Adrenal gland (tissue), 19 donors: ENCODE measurements at places on chromosomes 12 and 14. TPM values are rescaled to one million over a fixed set of nuclear protein-coding genes. Genes with fewer than 3 reads are reported as not detected.

GRCh38 chr14:24062216-24062980, 9.0 kb upstream of the CPNE6 start:
- no peak for DNase-seq
- H3K4me1 ChIP-seq, result no peaks in the 10 kb centered on the region
- no peaks in the 10 kb centered on the region for H3K27me3 ChIP-seq
- no peak overlapping the region for H3K4me3 ChIP-seq

DNA sequence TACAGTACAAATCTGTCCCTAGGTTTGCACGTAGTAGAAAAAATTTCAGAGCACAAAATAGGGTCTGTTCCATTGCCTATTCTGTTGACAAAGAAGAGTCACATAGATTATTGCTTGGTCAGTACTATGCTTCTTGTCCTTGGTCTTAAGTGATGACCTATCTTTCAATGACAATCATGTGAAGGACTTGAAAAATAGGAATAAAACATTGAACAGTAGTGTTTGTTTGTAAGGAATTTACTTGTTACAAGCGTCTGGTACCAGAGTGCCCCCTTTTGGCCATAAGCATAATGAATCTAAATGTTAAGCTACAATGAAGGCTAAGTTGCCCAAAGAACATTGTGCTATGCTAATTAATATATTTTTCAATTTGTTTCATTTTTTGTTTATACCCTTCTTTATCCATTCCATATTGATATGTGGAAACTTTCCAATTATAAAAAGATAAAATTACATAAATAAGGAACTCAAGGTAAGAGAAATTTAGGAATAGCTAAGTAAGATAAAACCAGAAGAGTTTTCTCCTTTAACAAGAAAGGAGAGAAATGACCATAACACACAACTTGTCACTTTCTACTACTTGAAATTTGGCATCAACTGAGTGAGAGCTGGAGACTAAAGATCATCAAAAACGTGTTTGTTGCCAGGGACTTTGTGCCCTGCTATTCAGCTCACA, 204.7 kb downstream of the EPS8 start:
- H3K27ac ChIP-seq, result no peak overlapping the region
- no peaks in the 10 kb centered on the region for H3K36me3 ChIP-seq
- no peak for DNase-seq
- no peaks in the 10 kb centered on the region for H3K4me1 ChIP-seq

DNA sequence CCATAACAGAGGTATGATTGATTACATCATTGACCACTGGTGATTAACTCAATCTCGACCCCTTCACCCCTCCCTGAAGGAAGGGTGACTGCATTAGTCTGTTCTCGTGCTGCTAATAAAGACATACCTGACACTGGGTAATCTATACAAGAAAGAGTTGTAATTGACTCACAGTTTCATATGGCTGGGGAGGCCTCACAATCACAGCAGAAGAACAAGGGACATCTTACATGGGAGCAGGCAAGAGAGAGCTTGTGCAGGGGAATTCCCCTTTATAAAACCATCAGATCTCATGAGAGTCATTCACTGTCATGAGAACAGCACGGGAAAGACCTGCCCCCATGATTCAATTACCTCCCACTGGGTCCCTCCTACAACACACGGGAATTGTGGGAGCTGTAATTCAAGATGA, 55.9 kb upstream of the TMCC3 start:
- no peak for DNase-seq
- no peaks in the 10 kb centered on the region for H3K36me3 ChIP-seq
- H3K27me3 ChIP-seq, result no peaks in the 10 kb centered on the region
- peaks cover 44% of the 10 kb centered on the region for H3K4me1 ChIP-seq
- no peak overlapping the region for H3K4me3 ChIP-seq
- H3K27ac ChIP-seq, result no peak overlapping the region

DNA sequence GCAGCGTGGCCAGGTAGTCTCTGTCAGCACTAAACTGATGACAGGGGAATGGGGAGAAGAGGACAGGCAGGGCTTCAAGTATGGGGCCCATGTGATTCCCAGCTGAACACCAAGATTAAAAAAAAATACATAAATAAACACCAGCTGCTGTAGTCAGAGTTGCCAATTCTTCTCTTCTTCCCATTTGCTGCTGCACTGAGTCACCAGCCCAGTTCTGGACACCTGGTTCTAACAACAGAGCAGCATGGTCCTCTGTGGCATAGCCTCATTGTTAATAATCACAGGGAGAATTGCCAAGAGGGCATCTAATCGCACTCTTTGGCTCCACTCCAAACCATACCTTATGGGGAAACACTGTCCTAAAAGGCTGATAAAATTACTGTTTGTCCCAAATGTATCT, 15.1 kb downstream of the PPM1H start:
- DNase-seq, result no peak
- no peak overlapping the region for H3K4me3 ChIP-seq
- H3K27me3 ChIP-seq, result no peaks in the 10 kb centered on the region
- H3K36me3 ChIP-seq, result no peaks in the 10 kb centered on the region

- no peak for DNase-seq
- no peaks in the 10 kb centered on the region for H3K27me3 ChIP-seq
- no peak overlapping the region for H3K4me3 ChIP-seq
- no peaks in the 10 kb centered on the region for H3K4me1 ChIP-seq
- H3K27ac ChIP-seq, result no peak overlapping the region
- no peaks in the 10 kb centered on the region for H3K36me3 ChIP-seq
These were observed 3.2 kb downstream of the BIN2 start for GRCh38 chr12:51320695-51321320.

DNA sequence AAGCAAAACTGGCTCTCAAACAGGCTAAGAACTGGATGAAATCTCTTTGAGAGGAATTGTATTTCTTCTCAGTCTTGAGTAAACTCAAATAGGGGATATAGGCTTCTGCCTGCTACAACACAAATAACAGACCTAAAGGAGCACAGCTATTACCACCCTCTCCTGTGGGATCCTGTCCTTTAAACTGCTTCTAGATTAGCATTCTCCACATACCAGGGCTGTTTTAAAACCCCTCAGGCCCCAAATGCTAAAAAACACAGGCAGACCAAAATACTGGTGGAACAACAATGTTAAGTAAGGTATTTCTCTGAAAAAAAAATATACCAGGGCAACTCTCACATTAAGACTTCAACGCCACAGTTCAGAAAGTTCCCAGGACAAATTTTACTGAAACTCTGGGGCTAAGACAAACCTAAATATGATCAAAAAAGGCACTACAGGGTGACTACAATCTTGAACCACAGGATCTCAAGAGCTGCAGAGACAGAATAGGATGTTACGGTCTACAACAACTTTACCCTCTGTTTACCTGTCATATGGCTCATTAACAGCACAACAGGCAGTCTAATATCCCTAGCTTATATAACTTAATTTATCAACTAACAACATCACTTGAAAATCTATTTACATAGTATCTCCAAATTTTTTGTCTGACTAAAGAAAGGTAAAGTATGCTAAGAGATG, 7.2 kb downstream of the CPNE8 start:
- no peak overlapping the region for H3K4me3 ChIP-seq
- no peak for DNase-seq
- no peaks in the 10 kb centered on the region for H3K36me3 ChIP-seq
- H3K27me3 ChIP-seq, result no peaks in the 10 kb centered on the region

Gene PRPH
- polyA plus RNA-seq, result 5.9 TPM

Gene COX8C
- polyA plus RNA-seq, result not detected
